ENCODE measurements at places on chromosomes 1 and 21.

- DNase-seq: no peak
Observed at GRCh38 chr1:193358419-193358818, 172.0 kb upstream of the B3GALT2 start.

- DNase-seq: no peak
Observed at GRCh38 chr1:207015791-207016190, 16.8 kb downstream of the C1orf116 start.

DNA sequence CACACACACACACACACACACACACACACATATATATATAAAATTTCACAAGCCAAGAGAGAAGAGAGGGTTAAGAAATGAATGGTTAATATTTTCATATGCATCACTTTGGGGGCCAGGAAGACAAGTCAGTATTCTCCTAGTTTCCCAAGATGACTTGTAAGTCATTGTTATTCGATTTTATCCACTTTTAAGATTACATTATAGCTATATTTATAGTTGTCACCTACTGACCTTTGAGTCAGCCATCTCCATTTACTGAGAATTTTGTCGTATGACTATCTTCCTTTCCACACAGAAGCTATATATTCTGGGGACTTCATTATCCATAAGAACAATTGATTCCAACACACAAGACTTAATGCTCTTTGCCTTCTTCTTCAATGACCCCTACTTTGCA, 8.9 kb downstream of the LYST start:
- no peak for DNase-seq

GRCh38 chr1:150002217-150002616, 8.3 kb downstream of the OTUD7B start:
- no peak for DNase-seq

- DNase-seq: peak; percentile 98
Observed at GRCh38 chr1:200184196-200184595, 156.7 kb downstream of the NR5A2 start.

- DNase-seq: no peak
Observed at GRCh38 chr1:230282157-230282556, 144.0 kb downstream of the PGBD5 start.

DNA sequence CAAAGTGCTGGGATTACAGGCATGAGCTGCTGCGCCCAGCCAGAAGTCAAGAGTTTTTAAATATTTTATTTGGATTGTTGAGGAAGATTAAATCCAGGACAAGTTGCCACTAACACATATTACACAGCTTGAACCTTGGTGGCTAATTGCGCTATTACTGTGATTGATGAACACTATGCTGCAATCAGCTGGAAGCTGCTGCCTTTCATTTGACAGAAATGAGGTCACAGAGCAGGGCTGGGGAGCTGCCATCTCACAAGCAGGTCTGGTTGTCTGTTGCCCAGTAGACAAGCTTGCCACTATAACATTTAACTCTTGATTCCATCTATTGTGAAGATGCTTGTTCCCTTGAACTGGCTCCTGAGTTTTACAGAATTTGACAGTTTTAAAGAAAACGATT, 37.4 kb upstream of the NRDC start:
- no peak for DNase-seq

DNA sequence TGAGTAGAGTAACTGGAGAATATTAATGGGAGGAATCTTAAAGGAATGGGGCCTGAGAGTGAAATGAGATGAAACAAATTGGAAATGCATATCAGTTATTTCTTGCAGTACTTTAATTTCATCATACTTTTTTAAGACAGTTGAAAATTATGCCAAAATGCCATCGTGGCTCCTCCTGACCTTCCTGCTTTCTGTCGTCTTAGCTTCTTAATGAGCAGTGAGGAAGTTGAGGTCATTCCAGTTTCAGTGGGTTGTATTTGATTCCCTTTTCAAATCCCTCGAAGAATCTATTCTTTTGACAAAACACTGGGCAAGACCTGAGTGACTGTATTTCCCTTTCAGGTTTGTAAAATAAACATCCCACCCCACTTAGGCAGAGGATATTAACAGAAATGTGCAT, 134.9 kb upstream of the MAP1LC3C start:
- DNase-seq: no peak

DNA sequence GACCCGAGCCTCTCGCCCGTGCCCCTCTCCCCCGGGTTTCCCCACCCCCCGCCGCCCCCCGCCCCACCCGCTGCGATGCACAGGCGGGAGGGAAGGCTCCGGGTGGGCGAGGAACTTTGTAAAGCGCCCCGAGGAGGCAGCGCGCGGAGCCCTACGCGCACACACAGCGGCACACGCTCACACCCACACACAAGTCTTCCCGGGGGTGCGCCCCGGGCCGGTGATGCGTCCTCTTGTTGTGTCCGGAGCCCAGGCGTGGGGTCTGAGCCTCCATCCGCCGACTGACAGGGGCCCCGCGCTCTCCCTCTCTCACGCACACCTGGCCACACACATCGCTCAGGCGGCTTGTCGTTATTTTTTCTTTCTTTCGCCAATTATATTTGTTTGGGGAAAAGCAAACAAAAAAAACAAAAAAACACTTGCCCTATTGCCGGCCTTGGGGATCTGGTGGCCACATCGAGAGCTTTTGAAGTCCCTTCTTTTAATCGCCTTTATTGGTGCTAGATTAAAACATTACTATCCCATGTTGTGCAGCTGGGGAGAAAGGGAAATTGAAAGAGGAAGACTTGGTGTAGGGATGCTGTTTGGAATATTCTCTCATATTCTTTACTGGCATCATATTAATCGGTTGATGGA, 770 bp downstream of the NTNG1 start:
- DNase-seq: no peak

- peak; percentile 79 for DNase-seq
Observed at GRCh38 chr21:42467140-42467983, 28.7 kb downstream of the RSPH1 start.

GRCh38 chr1:166925810-166926478, 49.4 kb downstream of the ILDR2 start:
- DNase-seq: no peak

DNA sequence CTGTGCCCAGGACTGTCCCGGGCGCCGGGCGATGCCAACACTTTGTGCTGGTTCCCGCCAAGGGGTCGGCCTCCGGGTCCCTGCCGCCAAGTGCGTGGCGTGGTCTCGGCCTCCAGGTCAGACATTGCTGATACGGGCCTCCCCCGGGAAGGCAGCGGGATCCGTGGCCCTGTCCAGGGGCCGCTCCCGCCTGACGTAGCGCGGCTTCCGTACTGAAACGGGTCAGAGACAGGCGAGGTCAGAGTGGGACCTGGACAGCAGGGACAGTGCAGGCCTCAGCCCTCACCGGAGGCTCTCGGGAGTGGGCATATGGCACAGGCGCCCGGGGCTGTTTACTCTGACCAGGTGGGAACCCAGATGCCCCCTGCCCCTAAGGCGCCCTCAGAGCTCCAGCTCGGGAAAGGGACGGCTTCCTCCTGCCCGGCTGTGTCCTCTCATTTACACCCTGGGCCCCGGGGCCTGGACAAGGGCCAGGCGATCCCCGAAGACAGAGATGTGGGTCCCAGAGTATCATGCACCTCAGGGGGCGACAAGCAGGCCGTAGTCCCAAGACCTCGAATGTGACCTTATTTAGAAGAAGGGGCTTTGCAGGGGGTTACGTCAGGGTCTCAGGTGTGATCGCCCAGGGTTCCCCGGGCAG, 8.8 kb upstream of the RNF223 start:
- no peak for DNase-seq

- no peak for DNase-seq
Observed at GRCh38 chr21:35171385-35171784, 122.3 kb upstream of the RUNX1 start.

DNA sequence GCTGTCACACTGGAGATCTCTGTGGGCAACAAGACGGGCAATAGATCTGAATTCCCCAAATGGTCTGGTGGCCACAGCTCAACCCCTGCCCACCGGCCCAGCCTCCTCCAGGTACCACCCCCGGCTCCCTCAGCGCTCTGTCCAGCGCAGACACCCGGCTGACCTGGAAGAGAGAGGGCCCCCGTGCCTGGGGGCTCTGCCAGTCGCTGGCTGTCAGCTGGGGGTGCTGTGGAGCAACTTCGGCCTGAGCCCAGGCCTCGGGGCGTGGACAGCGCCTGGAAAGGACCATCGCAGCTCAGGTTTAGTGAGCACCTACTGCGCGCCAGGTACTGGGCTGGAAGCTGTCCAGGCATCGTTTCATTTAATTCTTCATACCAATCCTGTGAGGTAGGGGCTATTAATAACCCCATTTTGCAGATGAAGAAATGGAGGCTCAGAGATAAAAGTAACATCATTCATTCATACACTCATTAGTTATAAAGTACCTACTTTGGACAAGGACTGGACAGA, 51.0 kb downstream of the AHDC1 start:
- DNase-seq: no peak

DNA sequence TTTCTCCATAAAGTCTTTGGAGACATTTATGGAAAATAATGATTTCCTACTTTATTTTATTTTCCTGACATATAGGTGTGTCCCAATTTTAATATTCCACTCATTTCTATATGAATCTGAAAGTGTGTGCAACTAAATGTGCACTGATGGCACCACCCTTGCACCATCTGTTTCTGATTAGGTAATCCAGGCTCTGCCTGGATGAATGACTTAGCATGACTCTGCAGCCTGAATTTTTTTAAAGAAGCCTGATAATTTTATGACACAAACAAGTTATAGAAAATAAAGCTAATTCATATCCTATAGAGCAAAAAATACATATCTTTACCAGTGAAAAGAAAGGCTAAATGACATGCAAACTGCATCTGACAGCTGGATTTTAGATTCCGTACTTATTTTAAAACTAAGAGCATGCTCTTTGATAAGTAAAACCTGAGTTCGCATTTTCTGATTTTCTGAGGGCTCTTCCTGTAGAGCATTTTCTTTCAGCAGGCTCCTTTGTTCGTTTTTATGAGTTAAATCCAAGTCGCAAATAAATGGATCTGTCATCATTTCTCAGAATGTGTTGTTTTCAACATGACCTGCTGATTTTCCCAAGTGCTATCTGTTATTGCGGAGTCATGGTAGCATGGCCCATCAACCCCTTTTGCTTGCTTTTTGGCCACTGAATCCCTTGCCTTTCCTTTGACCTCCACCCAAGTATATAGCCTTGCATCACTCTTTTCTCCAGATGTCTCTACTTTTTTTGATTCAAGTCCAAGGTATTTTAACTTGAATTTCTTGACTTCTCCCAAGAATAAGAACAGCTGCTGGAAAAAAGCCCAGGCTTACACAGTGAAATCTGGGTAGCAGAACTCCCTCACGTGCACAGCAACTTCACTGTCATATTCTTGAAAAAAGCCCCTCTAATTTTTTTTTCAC, 52.8 kb upstream of the LYPLAL1 start:
- peak; percentile 63 for DNase-seq

GRCh38 chr1:60994828-60995492, 87.4 kb upstream of the NFIA start:
- no peak for DNase-seq

DNA sequence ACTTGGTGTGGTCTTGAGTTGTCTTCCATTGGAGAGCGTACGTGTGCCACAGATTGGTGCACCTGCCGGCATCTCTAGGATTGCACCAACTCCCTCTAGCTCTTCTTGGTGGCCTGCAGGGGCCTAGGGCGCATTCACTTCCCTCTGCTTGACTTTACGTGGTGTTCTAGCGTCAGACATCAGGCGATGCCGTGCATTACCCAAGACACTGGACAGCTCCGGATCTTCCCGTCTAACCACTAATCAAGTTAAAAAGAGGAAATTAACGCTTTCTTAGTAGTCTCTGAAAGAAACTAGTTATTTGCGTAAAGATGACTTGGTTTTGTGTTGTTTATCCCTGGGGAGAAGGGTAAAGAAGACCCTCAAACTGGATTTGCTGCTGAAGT, 510 bp upstream of the IL10RB start:
- DNase-seq: peak; percentile 96

DNA sequence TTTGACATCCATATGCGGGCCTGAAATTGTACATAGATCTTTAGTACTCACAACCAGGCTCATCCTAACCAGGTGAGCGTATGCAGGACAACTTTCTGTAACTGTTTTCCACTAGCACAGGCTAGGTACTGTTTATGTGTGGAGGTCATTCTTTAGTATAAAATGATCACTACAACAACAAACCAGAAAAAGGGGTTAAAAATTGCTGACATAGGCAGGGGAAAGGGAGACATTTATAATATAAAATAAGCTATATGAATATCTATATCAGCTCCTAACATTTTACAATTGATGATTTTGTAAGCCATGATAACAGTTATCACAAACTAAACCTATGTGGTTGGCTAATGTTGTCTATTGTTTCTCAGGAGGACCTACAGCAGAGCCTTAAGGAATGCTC, 37.6 kb downstream of the RGS5 start:
- no peak for DNase-seq

DNA sequence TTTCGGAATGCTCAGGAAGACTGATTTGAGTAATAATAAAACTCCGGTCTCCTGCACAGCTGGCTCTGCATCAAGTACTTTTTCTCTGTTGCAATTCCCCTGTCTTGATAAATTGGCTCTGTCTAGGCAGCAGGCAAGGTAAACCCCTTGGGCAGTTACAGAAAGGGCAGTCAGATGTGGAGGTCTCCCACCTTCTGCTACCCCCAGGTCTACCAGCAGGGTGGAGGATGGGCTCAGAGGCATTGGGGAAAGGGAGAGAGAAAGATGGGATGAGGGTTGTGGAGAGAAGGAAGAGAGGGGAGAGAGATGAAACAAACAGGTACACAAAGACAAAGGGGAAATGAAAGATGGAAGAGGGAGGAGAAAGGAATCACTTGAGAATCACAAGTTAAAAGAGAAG, 156.8 kb downstream of the MIS18A start:
- no peak for DNase-seq

DNA sequence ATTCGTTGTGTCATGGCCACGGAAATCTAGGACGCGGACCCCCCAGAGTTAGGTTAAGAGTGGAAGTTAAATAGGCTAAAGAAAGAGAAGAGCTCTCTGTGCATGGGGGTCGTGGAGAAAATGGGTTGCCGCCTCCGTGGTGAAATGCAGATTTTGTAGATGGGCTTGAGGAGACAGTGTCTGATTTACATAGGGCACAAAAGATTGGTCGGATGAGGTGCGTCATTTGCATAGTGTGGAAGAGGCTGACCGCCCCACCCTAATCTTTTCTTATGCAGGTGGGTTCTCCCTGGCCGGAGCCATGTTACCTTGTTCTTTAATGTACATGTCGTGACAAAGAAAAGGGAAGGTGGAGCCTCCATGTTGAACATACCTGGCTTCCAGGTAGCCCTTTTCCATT, 14.3 kb upstream of the SLC5A9 start:
- no peak for DNase-seq

- DNase-seq: no peak
Observed at GRCh38 chr1:31814631-31815306, 1.1 kb downstream of the SPOCD1 start.

GRCh38 chr1:70142075-70142474, 63.3 kb downstream of the LRRC40 start:
- DNase-seq: no peak

- no peak for DNase-seq
Observed at GRCh38 chr1:191086910-191087309, 609.2 kb upstream of the BRINP3 start.

DNA sequence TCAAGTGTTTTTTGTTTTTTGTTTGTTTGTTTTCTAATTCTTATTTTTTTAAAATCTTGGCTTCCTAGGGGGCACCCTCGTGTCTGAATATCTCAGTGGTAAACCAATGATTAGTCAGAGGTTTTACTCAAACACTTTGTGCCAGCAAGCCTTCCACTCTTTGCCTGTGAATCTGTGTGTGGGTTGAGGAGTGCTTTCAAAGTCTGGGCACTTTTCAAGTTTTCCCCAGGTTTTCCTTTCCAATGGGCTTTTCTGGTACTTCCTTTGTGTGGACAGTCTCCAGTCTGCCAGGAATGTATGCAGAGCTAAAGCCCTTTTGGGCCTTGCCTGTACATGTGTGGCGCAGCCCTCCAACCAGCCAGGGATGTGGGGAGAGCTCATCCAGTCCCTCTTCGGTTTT, 9.7 kb upstream of the PPIE start:
- DNase-seq: no peak

GRCh38 chr1:34876406-34876805, 16.9 kb upstream of the SMIM12 start:
- DNase-seq: no peak

Measured in AML-193 (cell line).